ENCODE measurements at places on chromosomes 3 and 15. TPM values are rescaled to one million over a fixed set of nuclear protein-coding genes. Genes with fewer than 3 reads are reported as not detected.

- DNase-seq: no peak
Measured at GRCh38 chr15:91192285-91192684, 92.2 kb downstream of the SV2B start.

DNA sequence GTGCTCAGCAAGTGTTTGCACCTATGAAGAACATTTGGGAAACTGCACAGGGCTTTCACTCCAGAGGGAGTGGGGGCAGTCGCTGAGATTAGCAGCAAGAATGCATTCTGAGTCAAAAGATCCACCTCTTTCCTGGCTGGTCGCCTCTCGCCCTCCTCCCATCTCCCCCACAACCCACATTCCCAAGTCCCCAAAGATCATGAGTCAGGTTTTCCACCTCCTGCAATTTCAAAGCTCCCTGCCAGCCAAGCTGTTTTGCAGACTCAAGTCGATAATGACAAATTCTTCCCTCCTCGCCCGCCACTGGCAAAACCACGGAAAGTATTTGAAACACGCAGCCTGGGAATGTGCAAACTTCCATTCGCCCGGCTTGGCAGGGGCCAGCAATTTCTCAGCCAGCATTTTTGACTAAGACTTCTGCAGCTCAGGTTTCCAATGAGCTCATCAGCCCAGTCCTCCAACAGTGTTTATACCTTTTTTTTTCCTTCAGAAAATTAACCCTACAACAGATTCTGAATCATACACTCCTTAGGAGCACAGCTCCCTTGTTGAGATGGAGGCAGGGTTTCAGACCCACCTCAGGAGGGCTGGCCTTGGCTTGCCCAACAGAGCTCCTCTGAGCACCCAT lies 181.4 kb downstream of the SMAD6 start:
- DNase-seq: peak; percentile 100

- peak; percentile 26 for DNase-seq
Measured at GRCh38 chr3:67646586-67647234, 7.7 kb downstream of the SUCLG2 start.

DNA sequence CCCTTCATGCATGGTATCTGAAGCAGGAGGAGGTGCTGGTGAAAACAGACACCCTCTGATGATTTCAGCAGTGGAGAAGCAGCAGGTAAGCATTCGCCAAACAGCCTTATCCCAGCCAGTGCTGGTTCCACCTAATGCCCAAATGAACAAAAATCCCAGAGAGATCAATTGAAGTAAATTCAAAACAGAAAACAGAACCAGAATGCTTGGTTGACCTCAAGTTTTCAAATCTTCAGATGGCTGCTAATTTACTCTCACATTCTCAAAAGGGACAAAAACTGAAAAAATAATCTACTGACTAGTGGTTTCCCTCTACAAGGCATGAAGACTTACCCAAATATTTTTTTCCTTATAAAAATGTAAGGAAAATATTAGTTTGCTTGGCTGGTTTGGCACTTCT lies 87.0 kb upstream of the MYO5C start:
- DNase-seq: no peak

The TEX55 gene
- not detected for total RNA-seq

GRCh38 chr15:29568840-29569532 lies 253.3 kb downstream of the TJP1 start:
- peak; percentile 73 for DNase-seq

DNA sequence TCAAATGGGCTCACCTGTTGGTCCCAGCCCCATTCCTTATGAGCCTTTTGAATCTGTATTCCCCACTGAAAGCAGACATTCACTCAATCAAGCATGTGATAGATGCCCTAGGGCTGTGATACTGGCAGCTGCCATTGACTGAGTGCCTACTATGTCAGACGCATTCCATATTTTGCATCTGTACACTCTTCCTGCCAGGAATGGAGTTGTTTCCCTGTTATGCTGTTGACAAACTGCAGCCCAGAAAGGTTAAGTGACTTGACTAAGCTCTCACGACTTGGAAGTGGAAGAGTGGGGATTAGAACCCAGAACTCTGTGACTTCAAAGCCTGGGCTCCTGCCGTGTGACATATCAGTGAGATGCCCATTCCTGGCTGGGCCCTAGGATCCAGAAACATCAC lies 211.4 kb downstream of the RPLP1 start:
- DNase-seq: no peak

DNA sequence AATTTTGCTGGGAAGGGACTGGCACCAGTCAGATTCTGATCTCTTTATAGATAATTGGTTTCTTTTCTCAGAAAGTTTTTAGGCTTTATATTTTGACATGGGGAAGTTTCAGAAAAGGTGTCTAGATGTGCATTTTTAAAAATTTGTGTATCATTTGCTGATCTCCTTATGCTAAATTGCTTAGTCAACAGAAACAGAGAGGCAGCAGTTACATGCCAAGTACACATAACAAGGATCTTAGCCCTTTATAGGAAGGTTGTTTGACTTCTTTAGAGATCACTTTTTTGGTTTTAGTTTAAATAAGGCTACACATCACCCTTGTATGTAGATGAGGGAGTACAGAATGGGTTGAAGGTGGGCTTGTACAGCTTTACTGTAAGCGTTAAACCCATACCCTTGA lies 53.5 kb downstream of the RAP2B start:
- DNase-seq: no peak

The EAF2 gene
- total RNA-seq: 4.0 TPM

The SHC4 gene
- 7.3 TPM for total RNA-seq

- DNase-seq: no peak
Measured at GRCh38 chr15:66115568-66116206, 137.9 kb downstream of the MEGF11 start.

- peak; percentile 1 for DNase-seq
Measured at GRCh38 chr3:22284559-22284958, 533.5 kb upstream of the ZNF385D start.

DNA sequence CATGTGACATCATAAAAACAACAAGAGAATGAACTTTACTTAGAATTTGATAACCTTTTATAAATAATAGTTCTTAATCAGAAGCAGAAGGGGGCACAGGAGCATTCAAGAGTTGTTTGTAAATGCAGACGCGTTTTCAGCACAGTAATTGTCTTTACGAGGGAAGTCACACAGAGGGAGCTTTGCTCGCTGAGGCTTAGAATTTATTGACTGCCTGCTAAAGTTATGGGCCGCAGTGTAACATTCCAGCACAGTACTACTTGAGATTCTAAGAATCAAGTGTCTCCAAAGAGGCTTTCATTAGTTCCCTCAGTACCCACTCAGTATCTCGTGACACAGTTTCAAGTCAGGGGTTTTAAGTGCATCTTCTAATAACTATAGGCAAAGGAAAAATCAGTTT lies 288.7 kb downstream of the NR2F2 start:
- no peak for DNase-seq

The ACOX2 gene
- total RNA-seq: not detected

DNA sequence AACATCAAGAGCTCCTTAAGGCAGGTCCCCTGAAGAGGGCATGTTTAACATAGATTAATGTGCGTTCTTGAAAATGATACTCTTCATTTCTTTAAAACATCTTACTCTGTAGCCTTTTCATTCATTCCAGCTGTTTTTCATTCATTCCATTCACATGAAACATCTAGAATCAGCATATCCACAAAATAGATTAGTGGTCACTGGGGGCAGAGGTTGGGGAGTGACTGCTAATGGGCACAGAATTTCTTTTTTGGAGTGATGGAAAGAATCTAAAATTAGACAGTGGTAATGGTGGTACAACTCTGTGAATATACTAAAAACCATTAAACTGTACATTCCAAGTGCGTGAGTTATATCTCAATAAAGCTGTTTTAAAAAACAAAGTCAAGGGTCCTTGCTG lies 15.4 kb upstream of the CXCR6 start:
- DNase-seq: no peak

GRCh38 chr3:171460725-171461524 lies 720 bp upstream of the TNIK start:
- DNase-seq: peak; percentile 69

GRCh38 chr15:76865548-76865991 lies 39.6 kb downstream of the SCAPER start:
- DNase-seq: no peak

- DNase-seq: no peak
Measured at GRCh38 chr3:195148549-195148948, 122.4 kb downstream of the XXYLT1 start.

- peak; percentile 89 for DNase-seq
Measured at GRCh38 chr3:188881954-188882641, 289.7 kb upstream of the TPRG1 start.

DNA sequence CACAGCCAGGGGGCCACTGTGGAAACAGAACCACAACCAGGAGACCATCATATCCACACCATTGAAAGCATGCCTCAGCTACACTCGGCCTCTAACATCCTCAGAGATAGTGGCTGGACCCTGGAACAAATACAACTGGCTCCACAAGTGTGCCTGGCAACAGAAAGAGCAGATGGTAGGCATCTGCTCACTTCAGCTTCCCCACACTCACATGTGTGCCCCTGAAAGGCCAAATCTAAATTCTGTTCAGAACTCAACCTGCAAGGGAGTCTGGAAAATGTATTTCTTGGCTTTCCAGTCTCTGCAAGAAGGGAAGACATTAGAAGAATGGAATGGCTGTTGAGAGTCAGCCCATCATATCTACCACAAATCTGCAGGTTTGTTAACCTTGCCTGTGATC lies 54.7 kb upstream of the CTNNB1 start:
- no peak for DNase-seq

DNA sequence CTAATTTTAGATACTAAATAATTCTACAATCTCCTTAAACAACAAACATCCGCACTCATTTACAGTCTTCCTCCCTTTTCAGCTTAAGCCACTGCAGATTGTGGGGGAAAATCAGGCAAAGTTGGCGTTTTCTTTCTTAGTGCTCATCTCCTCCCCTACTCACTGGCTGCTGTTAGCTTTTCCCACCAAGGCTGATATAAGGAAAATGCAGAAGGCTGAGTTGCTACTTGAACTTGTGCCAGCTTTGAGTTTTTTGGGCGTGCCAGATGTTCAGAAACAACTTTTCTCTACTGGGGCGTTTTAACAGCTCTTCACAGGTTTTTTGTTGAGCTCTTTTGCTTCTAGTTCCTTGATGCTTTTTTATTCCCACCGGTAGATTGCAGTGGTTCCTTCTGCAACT lies 222.0 kb downstream of the PYDC2 start:
- no peak for DNase-seq

- DNase-seq: no peak
Measured at GRCh38 chr3:58340594-58341244, 8.0 kb downstream of the PXK start.

The ISLR2 gene
- not detected for total RNA-seq

The ZNF654 gene
- 32.2 TPM for total RNA-seq

GRCh38 chr15:65528461-65529060 lies 1.7 kb upstream of the HACD3 start:
- no peak for DNase-seq

DNA sequence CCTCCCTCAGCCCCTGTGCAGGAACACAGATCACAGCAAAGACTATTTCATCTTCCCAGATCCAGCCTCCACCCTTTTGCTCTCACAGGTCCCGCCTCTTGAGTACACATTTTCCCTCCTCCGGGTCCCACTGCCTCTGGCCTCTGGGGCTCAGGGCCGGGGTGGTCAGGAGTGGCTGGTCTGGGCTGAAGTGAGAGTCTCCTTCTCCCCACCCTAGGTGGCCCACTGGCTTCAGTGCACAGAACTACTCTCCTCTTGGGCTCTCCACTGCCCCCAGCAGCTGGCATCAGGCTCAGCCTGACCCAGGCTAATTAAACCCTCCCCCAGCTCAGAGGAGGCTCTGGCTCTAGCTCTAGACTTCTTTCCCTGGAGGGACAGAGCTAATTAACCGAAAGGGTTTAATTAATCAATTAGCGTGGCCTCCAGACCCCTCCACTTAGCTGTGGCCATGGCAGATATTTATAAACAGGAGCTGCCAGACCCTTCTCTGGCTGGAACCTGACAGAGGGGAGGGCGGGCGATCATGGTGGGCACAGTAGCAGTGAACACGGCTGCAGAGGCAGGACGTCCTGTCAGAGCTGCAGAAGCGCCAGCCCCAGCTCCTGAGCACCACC lies 15.1 kb downstream of the DUSP7 start:
- no peak for DNase-seq

The CFAP91 gene
- 0.52 TPM for total RNA-seq

DNA sequence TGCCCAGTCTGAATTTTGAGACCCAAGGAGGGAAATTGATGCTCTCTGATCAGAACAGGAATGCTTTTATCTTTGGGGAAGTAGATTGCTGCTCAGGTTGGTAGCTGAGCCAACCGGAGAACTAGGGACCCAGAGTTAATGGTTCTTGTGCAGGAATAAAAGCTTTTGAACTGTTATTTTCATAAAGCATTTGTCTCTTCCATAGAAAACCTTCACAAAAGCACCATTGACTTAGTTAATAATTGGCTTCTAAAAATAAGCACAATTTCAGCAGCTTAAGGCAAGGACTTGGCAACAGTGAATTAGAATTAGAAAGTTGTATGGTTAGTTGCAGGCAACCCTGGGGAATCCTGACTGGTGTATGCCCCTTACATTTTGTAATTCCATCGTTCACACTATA lies 53.8 kb downstream of the MAP2K1 start:
- no peak for DNase-seq

DNA sequence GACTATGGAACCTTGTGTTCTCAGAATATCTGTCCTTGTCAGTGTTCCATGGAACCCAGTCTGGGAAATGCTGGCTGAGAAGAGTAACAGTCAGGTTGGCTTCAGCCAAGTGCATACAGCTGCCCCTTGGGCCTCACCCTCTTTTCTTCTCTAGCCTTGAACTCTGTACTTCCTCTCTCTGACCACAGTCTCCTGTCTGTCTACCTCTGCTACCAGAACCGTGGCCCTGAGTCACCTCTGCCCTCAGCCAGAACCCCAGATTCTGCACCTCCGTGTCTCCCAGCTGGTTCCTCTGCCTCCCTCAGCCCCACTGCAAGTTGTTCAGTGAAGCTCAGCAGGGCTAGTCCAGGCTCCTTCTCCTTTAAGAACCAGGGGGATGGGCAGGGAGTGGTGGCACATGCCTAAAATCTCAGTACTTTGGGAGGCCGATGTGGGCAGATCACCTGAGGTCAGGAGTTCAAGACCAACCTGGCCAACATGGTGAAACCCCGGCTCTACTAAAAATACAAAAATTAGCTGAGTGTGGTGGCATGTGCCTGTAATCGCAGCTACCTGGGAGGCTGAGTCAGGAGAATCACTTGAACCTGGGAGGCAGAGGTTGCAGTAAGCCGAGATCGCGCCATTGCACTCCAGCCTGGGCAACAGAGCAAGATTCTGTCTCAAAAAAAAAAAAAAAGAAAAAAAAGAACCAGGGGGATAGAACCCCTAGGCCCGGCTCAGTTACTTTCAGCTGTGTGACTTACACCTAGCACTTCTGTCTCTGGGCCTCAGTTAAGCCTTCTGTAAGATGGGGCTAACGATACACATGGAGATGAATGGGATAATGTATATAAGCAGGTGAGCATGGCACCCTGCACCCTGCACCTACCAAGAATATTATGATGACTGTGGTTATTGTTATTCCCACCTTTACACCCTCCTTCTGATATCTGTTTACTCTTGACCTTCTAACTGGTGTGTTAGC lies 24.3 kb upstream of the TATDN2 start:
- DNase-seq: peak; percentile 33

- no peak for DNase-seq
Measured at GRCh38 chr3:48422681-48423080, 7.2 kb downstream of the PLXNB1 start.

DNA sequence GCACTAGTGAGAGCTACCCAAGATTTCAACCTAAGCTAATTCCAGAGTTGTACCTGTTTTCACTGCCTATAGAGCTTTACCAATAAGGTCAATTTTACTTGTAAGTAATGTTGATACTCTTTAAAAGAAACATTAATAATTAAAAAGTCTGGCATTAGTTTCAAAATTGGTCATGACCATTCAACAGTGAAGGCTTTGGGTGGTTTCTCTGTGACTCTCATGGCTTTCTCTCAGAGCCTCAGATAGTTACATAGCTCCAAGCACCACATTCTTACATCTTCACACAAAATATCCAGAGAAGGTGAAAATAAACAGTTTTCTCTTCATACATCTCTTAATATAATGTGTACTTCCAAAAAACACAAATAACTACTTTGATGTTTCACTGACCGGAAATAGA lies 61.5 kb upstream of the TCF12 start:
- no peak for DNase-seq

Measured in renal cortical epithelial cell (primary cell).